MG63 (cell line): ENCODE measurements at places on chromosomes 4 and X.
A peak's percentile ranks its signal among the peaks of the same experiment; 100 is the strongest.

DNA sequence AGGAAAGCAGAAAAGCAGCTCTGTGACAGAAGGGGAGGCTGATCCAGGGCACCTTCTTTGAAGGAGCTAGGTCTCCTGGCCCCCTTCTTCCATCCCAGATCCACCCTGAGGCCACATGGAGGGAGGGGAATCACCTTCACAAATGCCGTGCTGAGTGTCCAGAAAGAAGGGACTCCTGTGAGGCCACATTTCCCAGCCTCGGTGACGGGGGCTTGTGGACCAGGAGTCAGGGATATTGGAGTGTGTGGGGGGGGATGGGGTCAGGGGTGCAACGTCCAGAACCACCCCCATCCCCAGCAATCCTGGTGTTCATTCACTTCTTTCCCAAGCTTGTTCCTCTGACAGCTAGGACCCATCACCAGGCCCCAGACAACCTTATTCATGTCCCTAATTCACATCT is 4.7 kb downstream of the TIMM17B start:
- no peak for DNase-seq

GRCh38 chrX:129769467-129770154 is 10.1 kb upstream of the SASH3 start:
- no peak for DNase-seq

DNA sequence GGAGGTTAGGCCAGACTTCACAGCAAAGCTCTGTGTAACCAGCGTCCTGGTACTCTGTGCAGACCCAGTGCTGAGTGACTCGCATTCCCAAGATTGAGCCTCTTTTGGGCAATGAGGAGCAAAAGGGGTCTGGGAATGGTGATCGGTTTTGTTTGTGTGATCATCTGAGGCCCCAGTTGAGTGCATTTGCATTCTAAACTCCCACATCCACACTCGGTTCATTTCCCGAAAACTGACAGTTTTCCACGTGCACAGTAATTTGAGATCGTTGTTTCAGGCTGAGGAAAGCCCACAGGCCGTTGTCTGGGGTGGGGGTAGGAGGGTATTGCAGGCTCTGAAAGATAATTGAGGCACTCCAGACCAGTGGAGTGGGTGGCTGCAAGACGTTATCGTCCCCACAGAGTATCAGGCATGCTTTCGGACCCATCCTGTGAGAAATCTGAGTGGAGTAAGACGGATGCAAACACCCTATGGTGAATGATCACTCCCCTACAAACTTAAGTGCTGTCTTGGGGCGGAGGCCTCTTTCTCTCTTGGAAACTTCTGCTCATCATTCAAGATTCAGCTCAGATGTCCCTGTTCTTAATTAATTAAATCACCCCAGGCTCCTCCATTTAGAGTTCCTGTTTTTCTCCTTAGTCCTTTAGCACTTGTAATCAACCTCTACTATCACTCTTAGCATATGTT is 96.1 kb downstream of the AFF1 start:
- DNase-seq, result no peak

- no peak for DNase-seq
These were observed 39.7 kb downstream of the PTPN13 start for GRCh38 chr4:86633854-86634253.

- DNase-seq, result no peak
These were observed 43.4 kb upstream of the GEMIN8 start for GRCh38 chrX:14073071-14073470.

GRCh38 chr4:108850219-108850649 is 87.4 kb upstream of the ETNPPL start:
- DNase-seq, result no peak

GRCh38 chrX:30144971-30145731 is 70.2 kb upstream of the MAGEB2 start:
- DNase-seq, result no peak

GRCh38 chr4:78876568-78877320 is 62.5 kb downstream of the PAQR3 start:
- peak; percentile 2 for DNase-seq

GRCh38 chr4:53551958-53552357 is 39.3 kb downstream of the LNX1 start:
- DNase-seq, result peak; percentile 55
